NCI-H1092 (cell line): ENCODE measurements at places on chromosomes 2 and 18.

DNA sequence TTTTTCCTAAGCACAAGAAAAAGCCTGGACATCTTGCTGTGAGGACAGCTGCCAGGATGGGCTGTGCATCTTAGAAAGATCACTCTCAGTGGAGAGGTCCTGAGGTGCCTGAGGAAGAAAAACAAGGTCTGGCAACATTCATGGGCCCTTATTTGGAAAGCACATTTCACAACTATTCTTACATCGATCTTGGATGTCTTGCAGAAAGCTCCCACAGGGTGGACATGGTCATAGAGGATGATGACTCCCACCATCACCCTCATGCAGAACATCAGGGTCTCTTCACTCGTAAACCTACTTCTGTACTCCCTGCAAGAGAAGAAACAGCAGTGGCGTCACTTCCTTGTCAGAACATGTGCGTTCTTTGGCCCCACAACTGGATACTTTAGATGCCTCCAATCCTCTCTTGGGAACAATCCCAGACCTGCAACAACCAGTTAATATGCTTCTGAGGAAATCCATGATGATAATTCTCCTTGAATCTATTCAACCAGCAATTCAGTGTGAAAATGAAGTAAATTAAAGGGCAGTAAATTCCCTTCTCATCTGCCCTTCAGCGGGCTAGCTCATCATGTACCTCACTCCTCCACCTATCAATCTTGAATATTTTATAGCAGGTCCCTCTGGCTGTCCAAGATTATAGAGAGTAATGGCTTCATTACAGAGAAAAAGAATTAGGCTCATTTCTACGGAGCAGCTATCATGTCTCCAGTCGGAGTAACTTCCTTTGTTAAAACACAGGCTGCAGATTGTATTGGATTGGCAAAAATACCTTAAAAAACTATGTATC is 106.2 kb downstream of the CYRIA start:
- DNase-seq = no peak

DNA sequence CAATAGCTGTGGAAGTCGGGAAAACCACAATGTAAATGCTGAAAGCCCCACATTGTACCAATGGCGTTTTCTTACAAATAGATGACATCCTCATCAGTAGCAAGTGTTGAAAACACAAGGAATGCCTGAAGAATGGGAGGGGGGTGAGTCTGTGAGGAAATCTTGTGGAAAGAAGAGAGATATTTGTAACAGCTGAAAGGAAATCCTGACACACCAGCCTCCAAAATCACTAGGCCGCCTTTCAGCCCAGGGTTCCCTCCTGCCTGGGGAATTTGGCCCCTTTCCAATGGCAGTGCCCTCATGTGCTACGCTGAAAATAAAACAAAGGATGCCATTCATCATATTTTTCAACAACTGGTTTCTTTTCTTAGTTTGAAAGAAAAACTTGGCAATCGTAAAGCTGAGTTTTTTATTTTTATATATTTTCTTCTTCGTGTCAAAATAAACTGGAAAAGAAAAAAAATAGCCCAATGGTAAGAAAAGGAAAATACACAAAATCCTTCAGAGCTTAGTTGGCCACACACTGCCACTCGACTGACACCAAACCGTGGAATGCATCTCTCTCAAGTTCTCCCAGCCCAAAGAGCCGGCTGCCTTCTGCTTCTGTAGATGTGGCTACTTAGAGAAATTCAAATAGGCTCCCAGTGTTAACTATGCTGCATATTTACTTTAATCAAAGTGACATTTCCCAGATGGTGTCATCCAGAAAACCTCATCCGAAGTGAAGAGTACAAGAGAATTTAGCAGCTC is 52.0 kb downstream of the FTCDNL1 start:
- no peak for DNase-seq

GRCh38 chr2:100408104-100408503 is 9.4 kb downstream of the CHST10 start:
- DNase-seq = no peak

- DNase-seq = no peak
These were observed 156.2 kb upstream of the PARD3B start for GRCh38 chr2:204389120-204389519.

DNA sequence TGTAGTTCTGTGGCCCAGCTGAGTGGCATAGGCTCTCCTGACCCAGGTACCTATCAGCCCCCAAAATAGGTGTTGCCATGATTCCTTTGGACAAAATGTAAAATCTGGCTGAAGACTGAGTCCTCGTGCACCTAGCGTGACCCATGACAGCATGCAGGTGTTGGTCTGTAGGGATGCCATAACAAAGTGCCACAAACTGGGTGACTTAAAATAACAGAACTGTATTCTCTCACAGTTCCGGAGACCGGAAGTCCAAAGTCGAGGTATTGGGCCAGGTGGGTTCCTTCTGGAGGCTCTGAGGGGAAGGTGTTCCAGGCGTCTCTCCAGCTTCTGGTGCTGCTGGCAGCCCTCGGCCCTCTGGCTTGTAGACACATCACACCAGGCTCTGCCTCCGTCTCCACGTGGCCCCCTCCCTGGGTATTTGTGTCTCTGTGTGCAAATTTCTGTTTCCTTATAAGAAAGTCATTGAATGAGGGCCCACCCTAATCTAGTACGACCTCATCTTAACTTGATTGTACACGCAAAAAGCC is 34.5 kb downstream of the LRRFIP1 start:
- no peak for DNase-seq

GRCh38 chr2:42973726-42974125 is 181.3 kb upstream of the HAAO start:
- no peak for DNase-seq

DNA sequence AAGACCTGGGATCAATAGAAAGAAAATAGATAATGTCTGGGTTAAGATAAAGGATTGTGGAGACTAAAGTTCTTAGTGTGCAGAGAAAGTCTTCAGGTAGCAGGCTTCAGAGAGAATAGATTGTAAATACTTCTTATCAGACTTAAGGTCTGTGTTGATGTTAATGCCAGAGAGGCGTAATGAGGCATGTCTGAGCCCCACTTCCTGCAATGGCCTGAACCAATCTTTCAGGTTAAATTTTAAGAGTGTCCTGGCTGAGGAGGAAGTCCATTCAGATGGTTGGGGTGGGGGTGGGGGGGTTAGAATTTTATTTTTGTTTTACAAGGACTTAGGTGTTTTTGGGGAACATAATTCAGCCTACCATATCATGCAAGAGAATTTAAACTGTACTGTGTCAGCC is 129.5 kb downstream of the EVA1A start:
- DNase-seq = no peak

- DNase-seq = no peak
These were observed 114.6 kb downstream of the DOCK10 start for GRCh38 chr2:224927646-224928173.

- DNase-seq = no peak
These were observed 94.7 kb upstream of the SP3 start for GRCh38 chr2:174059884-174060244.

- no peak for DNase-seq
These were observed 394.9 kb upstream of the TRIB2 start for GRCh38 chr2:12321886-12322285.

GRCh38 chr2:1837458-1837857 is 93.1 kb upstream of the PXDN start:
- peak; percentile 3 for DNase-seq

DNA sequence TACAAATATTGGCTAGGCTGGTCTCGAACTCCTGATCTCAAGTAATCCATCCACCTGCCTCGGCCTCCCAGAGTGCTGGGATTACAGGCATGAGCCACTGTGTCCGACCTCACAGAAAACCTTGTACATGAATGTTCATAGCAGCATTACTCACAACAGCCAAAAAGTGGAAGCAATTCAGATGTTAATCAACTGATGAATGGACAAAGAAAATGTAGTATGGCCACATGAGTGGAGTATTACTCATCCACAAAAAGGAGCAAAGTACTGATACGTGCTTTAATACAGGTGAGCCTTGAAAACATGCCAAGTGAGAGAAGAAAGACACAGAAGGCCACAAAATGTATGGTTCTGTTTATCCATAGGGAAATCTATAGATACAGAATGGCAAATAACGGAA is 20.6 kb downstream of the CEP192 start:
- no peak for DNase-seq

GRCh38 chr18:72207280-72207679 is 336.9 kb downstream of the CBLN2 start:
- DNase-seq = no peak

GRCh38 chr2:165969227-165969626 is 15.7 kb upstream of the TTC21B start:
- DNase-seq = no peak

DNA sequence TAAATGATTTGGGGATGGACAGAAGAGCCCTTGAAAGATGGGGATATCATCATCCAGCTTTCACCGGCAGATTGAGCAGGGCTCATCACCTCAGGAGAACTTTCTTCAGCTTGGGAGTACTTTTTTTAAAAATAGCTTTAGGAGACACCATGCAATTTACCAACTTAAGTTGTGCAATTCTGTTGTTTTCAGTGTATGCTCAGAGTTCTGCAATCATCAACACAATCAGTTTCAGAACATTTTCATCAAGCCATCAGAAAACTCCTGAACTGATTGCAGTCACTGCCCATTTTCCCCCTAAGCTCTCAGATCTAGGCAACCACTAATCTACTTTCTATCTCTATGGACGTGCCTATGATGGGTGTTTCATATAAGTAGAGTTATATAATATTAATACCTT is 117.7 kb downstream of the CRIM1 start:
- no peak for DNase-seq

DNA sequence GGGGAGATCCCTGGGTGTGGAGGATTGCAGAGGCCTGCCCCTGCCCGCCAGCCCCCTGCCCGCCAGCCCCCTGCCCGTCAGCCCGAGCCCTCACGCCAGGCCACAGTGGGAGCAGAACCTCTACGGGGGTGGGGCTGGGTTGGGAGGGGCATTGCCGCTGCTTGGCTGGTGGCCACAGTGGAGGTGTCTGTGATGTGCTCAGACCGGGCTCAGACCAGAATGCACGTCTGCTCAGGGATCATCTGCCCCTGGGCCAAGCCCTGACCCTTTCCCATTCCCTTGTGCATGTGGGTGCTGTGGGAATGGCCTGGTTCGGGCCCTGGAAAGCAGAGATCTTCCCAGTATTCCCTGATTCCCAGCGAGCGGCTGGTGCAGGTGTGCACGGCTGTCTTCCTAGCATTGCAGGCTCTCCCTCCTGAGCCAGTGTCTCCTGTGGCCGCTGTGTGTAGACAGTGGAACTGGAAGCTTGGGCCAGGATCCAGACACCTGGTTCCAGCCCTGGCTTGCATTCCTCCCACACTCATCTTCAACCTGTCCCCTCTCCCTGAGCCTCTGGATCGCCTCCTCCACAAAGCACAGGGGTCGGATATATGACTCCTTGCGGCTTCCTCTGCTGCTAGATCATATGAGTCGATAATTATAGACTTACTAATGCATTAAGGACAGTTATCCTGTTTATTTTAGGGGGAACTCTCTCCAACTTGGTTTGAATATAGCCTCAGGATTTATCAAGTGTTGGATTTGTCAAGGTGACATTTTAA is 161.6 kb downstream of the LDLRAD4 start:
- no peak for DNase-seq

DNA sequence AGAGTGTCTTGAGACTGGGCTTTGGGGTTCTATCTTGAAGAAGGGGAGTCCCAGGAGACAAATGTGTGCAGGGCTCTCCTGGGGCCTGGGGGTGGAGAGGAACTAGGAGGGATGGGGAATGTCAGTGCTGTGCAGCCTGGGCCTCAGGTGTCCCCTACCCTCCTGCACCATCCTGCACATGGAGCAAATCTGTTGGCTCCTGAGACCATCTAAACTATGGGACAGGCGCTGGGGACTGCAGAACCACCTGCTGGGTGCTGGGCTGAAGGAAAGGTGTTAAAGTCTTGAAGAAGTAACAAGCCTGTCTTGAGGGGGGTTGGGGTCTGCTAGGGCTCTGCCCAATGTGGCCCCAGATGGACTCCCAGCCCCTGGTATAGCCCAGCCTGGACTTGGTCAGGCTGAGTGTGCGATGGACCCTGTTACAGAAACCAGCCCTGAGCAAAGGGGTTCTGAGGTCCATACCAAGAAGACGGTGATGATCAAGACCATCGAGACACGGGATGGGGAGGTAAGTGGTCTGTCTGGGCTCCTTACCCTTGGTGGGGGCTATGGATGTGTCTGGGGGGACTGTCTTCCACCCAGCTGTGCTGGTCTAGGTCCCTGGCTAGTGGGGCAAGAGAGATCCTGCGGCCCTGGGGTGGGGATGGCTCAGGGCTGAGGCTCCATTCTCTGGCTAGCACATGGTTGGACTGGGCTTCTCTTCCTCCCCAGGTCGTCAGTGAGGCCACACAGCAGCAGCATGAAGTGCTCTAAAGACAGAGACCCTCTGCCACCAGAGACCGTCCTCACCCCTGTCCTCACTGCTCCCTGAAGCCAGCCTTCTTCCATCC is 7.3 kb downstream of the DES start:
- DNase-seq = no peak

DNA sequence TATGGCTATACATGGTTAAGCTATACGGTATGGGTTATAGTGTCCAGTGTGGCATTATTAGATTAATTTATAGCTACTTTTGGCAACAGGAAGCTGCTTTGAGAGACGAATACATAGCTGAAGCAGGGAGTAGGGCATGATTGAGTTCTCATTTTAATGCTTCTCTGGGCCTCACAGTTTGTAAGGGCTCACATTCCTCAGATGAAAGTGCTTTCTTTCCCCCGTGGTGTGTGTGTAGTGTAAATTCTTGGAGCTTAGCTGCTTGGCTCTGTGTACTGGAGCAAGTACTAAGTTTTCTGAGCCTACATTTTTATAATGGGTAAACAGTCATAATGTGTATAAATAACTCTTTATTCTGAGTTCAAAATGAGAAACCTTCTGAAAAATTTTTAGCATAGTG is 173.7 kb downstream of the PTPRM start:
- DNase-seq = no peak
